GM13977 (cell line): ENCODE measurements at places on chromosomes 2 and 18.

DNA sequence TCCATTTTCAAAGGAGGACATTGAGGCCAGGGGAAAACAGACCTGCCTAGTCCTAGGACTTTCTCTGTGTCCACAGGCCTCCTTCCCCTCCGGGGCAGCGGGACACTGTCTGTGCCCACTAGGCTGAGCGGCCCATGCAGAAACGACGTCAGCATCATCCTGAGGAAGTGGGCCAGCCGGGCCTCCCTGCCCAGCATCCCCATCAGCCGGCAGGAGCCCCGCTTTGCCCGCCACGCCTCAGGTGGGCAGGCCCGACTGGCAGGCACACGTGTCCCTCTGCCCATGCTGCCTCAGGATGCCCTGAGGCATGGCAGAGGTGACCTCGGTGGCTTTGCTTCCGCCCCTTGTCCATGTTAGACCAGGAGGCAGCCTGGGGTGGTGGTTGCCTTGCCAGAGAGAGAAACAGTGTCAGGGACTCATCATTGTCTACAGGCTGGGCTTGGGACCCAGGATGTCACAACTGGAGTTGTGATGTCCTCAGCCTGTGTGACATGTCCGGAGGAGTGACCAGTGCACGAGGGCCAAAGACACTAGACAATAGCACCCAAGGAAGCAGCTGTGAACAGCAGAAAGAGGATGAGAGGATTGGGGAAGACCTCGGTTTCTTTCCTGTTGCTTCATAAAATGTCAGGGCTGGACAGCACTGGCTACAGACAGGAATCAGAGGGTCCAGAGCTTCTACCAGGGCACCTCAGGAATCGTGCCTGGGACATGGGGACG is 36.8 kb downstream of the TOGARAM2 start:
- DNase-seq = no peak

DNA sequence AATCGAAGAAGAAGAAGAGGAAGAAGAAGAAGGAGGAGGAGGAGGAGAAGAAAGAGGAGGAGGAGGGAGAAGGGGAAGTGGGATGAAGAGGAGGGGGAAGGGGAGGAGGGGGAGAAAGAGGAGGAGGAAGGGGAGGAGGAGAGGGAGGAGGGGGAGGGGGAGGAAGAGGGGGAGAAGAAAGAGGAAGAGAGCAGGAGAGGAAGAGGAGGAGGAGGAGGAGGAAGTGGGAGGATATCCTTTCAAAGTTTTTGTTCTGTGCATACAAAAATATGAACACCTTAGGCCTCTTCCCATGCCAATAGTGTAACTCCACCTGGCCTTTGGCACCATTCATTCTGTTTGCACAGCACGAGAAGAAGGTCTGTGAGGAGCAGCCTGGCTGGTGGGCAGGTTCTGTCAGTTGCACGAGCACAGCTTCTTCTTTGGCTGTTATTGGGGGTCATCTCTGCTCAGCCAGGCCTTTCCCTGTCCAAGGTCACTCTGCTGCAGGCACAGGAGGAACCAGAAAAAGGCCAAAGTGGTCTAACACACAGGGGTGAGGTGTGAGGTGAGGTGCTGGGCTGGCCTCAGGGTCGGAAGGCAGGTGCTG is 25.8 kb upstream of the PLB1 start:
- no peak for DNase-seq

DNA sequence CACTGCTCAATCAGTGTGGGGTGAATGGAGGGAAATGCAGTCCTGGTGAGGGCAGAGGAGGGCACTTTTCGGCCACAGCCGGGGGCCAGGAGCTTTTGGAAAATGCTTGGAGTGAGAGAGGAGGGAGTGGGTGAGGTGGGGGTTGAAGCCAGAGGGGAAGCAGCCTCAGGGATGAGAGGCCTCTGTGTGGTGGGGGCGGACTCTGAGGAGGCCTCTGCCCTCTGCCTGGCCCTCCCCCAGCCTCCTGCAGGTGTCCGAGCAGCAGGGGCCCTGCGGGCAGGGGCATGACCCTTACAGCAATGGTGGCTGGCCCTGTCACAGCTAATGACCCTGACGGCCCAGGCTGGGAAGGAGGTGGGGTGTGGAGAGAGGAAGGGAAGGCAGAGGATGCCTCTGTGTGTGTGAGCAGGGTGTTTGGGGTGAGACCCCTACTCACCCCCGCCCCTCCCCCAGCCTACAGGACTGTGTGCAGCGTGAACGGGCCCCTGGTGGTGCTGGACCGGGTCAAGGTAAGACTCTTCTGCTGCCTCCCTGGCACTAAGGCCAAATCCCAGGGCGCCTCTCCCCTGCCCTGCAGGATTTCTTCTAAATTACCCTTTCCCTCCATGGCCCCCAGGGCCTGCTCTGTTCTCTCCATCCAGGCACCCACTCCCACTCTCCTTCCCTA is 7.6 kb downstream of the ATP6V1B1 start:
- DNase-seq = no peak

DNA sequence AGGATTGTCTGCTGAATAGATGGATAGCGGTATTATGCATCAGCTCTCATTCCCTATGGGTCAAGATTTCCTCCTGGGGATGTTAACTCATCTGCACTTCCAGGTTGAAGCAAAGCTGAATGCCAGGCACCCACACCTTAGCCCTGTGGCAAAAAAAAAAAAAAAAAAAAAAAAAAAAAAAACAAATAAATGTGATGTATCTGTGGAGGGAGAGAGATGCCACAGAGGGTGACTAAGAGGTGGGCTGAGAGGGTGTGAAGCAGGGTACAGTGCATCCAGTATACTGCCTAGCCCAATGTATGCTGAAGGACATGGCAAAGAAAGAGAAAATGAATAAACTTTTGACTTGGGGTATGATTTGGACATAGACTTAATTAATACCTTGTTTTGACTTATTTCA is 91.4 kb downstream of the COPS8 start:
- no peak for DNase-seq

- no peak for DNase-seq
Measured at GRCh38 chr18:34740101-34740500, 30.0 kb downstream of the DTNA start.

- DNase-seq = no peak
Measured at GRCh38 chr2:46369783-46370182, 72.6 kb downstream of the EPAS1 start.

- DNase-seq = no peak
Measured at GRCh38 chr2:128269990-128270671, 48.5 kb downstream of the HS6ST1 start.

DNA sequence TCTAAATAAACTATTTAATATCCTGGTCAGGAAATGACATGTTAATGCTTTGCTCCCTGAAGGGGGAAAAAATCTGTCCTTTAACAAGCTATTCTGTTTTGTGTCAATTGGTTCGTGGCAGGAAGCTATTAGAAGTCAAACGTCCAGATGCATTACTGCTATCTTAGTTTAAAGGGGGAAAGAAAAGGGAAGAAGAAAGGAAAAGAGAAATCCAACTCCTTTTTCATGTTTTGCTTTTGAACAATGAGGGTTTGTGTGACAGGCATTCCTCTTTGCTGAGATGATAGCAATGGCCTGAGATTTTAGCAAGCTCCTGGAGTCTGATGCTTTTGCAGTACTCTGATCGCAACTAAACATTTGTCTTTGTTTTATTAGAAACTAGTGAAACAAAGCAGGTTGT is 24.6 kb downstream of the TRIB2 start:
- no peak for DNase-seq

- DNase-seq = peak; percentile 57
Measured at GRCh38 chr2:120346026-120346666, at the start of gene INHBB. Gene INHBB (plus strand): TSS chr2:120346136. CDS start chr2:120346189, 53 bp downstream.

DNA sequence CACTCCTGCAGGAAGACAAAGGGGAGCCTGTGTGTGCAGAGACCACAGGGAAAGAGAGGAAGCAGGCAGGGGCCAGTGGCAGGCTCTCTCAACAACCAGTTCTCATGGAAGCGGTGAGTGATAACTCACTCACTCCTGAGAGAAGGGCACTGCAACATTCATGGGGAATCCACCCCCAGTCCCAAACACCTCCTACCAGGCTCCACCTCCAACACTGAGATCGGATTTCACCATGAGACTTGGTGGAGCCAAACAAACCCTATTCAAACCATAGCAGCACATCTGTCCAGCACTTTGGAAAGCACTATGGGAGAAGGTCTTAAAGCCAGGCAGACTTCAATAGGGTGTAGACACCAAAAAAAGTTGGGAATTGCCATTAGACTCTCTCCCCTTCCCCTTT is 345.7 kb upstream of the SPRED2 start:
- DNase-seq = no peak

- DNase-seq = no peak
Measured at GRCh38 chr2:99081891-99082290, 59.6 kb upstream of the C2orf15 start.

DNA sequence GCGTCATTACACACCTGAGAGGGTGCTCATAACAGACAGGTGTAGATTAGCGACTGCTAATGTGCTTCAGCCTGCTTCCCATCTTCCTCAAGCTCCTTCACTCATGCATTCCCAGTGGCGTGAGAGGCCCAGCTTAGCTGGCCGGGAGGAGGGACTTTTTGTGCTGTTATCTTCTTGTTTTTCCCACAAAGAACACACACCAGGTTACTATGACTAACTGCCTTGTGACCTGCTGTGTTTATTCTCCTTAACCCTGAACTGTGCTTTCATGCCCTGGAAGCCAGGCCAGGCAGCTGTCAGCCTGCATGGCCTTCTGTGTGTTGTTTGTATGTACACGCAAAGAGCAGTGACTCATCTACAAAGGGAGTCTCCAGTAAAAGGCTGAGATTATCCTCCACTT is 143.8 kb downstream of the PIEZO2 start:
- no peak for DNase-seq

GRCh38 chr2:174117951-174118930 is 130.1 kb downstream of the OLA1 start:
- DNase-seq = peak; percentile 3

- DNase-seq = no peak
Measured at GRCh38 chr2:185663811-185664210, 74.8 kb upstream of the FSIP2 start.

- DNase-seq = no peak
Measured at GRCh38 chr2:53150146-53150545, 617.5 kb upstream of the CHAC2 start.

DNA sequence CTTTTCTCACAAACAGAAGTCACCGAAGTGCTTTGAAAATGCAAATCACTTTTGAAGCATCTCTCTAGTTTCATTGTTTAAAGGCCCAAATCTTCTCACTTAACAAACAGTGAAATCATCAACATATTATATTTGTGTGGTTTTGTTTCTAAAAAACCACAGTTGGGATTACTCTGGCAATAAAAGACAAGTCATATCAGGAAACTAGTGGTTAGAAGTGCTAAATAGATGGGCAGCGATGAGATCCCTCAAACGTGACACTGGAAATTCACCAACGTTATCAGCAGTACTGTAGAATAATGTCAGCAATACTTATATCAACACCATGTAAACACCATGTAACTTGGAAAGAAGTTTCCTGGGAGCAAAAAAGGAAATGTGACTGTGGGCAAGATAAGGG is 893.5 kb downstream of the SUCLG1 start:
- no peak for DNase-seq

- no peak for DNase-seq
Measured at GRCh38 chr2:167365216-167365615, 476.9 kb downstream of the XIRP2 start.

DNA sequence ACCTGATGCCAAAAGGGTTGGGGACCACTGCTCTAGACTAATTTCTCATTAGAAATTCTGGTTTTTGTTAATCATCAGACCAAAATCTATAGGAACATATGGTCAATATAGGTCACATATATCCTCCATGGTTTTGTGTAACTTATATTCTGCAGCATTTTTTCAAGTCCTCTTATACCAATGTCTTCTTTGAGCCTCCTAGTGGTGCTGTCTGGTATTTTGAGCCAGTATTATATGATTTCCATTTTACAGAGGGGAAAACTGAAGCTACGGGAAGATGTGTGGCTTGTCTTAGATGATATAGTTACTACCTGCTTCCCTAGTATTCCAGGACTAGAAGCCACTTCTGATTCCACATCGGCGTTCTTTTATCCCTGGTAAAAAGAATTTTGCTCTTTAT is 13.8 kb downstream of the MAPK4 start:
- DNase-seq = no peak

- no peak for DNase-seq
Measured at GRCh38 chr2:100786297-100786658, 33.7 kb upstream of the NPAS2 start.

DNA sequence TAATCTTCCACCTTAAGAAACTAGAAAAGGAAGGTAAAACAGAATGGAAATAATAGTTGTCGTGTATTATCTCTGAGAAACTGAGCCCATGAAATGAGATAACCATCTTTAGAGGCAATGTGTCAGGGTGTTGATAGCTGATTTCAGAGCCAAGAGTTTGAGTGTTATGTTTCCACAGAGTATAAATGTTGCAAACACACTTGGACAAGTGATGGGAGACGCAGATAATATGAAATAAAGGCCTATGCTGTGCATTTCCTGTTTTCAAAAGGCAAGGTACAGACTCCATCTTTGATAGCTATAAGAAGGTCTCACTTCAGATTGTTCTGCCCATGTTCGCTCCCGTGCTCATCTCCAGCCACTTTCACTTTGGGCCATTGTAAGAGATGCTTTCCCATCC is 25.9 kb upstream of the DNER start:
- no peak for DNase-seq

GRCh38 chr2:224517963-224518362 is 67.2 kb downstream of the CUL3 start:
- DNase-seq = no peak

GRCh38 chr18:28407681-28408080 is 230.8 kb upstream of the CDH2 start:
- DNase-seq = no peak

- DNase-seq = no peak
Measured at GRCh38 chr2:234251326-234252271, 201.1 kb downstream of the SPP2 start.
